ENCODE measurements at places on chromosomes 1 and 21.

DNA sequence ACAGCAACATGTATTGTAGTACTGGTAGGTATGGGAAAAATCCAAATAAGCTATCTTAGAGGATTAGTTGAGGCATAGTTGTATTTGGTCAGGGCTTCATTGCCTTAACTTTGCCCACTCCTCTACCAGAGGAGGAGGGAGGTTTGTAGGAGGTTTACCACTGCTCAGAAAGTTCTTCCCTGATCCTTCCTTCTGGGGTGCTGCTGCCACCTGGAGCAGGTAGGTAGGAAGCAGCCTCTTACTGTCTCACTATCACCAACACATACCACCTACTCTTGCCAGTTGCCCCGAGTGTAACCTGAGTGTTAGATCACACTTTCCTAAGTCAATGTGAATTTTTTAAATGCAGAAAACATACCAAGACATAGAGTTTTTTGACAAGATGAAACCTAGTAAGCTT lies 24.1 kb upstream of the ZSWIM5 start:
- DNase-seq: peak; percentile 37

DNA sequence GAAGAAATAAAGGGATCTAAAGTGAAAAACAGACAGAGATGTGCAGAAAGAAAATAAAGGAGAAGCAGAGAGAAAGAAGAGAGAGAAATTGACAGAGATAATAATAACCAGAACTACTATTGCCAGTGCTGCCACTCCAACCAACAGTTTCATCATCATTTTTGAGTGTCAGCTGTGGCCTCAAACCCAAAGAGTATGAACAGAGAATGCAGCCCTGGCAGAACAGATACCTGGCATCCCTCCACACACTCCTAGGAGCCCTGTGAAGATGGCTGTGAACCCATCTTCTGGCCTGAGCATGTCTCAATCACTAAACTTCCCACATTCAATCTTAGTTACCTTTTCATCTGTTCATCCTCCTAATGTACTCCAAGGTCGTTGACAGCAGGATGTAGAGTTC lies 385.8 kb upstream of the NFIA start:
- DNase-seq: no peak

GRCh38 chr1:38953433-38953860 lies 11.8 kb upstream of the RHBDL2 start:
- DNase-seq: no peak

DNA sequence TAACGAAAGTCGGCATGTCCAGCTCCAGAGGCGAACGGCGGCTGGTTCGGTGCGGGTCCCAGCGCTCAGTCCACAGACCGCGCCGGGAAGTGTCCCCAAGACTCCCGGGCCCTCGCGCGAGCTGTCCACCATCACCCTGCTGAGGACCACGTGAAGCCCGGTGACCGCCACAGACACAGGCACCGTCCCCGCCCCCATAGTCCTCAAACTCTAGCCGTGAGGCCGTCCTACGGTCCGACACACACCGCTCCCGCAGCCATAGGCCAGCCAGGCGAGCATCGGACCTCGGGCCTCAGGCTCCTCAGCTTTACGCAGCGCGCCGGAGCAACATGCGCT lies 535 bp downstream of the SETD4 start:
- DNase-seq: no peak

DNA sequence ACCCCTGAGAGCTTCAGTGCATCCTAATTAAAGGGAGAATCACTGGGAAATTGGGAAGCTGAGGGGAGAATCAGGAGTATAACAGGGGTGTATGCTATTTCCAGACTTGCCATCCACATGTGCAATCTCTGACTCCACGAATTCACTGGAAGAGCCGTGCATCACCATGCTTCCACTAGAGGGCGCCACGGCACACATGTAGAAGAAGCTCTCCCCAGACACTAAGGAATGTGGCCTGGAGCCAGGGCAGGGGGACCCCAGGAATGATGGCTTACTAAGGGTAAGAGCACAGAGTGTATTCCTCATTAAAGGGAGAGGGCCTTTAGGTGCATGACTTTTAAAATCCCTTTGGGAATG lies 81.5 kb downstream of the ABCA4 start:
- peak; percentile 38 for DNase-seq

- DNase-seq: peak; percentile 21
Observed at GRCh38 chr1:156641761-156642264, at the start of gene BCAN. Gene BCAN (plus strand): TSS chr1:156642117. CDS start chr1:156646055, 3,938 bp downstream.

DNA sequence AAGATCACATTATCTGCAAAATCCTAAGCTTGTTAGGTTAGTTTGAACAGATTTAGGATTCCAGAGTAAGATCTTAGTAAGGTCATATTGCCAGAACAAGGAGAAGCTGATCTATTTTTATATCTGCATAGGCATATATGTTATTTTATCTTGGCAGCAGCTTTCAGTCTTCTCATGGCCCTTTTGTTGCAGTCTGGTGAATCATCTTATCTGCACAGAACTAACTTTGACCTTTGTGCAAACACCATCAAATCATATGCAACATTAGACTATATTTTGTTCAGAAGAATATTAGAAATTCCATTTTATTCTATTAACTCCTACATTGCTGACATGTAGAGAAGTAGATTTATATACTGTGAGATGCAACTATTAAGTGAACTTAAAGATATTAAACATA lies 107.3 kb downstream of the CLEC20A start:
- DNase-seq: no peak

DNA sequence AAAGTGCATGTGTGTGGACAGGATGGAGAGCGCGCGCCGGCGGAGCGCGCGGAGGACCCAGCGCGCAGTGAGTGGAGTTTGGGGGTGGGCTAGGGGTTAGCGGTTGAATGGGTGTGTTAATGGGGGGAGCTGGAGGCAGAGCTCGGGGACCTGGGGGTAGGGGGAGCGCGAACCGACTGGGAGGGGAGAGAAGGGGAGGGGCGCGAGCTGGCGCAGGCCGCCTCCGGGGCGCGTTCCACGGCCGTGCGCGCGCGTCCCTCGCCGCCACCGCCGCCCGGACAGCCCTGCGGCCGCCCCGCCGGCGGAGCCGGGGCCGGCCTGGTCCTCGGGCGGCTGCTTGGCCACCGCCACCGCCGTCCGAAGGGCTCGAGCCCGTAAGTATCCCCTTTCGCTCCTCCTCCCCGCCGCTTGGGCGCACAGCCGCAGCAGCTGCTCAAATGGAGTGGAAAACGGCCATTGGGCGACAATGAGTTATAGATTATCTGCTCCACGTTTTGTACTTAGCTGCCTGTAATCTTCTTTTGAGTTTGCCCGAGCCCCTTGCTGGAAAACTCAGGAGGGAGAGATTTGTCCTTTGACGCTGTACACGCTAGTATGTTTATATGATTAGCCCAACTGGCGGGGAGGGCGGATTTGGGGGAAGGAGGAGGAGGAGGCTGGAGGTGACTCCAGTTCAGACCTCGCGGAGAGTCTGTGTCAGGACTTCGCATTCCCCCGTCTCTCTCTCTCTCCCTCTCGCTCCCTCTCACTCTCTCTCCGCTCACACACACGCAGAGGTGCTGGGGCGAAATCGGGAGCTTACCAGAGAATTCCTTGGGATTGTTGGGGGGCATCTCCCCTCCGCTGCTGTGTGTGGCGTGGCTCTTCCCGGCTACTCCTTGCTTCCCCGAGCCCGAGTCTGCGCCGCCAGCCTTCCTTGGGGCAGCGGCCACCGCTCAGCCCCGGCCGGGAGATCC lies at the start of gene ADGRL2:
ADGRL2 (plus strand) TSS at position 240 of the 956 bp plus-strand sequence. CDS start 36,051 bp downstream, outside the sequence.
- DNase-seq: no peak

DNA sequence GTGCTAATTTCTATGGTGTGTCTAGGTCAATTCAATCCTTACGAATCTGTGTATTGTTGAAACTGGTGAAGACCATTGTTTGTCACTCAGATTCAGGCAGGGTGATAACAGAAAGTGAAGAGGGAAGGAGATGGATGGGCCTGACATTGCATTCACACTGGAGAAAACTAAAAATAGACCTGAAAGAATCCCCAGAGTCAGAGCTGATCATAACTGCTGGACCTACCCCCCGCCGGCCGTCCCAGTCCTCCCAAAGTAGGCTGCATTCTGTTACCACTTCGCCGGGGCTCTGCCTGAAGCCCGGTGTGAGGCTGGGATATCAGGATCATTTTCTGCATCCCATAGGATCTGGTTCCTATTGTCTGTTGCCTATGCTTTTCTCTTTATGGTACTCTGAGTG lies 121.1 kb downstream of the NUF2 start:
- no peak for DNase-seq

DNA sequence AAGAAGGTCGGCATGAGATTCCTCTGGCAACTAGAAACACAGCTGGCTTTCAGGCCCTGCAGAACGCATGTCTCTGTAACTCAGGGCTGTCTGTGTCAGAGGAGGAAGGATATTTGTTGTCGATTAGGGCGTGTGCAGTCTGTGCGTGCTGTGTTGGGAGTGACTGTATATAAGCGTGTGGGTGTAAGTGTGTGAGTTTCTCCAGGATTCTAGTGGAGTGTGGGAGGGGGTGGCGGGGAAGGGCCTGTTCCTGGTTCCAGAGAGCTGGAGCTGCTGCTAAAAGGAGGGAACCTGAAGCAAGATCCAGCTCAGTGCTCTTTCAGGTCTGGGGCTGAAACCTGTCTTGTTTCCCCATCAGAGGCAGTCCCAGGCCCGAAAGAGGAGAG lies 74.3 kb downstream of the SLC16A1 start:
- DNase-seq: no peak

GRCh38 chr21:32207406-32207716 lies 71.5 kb downstream of the MIS18A start:
- no peak for DNase-seq

DNA sequence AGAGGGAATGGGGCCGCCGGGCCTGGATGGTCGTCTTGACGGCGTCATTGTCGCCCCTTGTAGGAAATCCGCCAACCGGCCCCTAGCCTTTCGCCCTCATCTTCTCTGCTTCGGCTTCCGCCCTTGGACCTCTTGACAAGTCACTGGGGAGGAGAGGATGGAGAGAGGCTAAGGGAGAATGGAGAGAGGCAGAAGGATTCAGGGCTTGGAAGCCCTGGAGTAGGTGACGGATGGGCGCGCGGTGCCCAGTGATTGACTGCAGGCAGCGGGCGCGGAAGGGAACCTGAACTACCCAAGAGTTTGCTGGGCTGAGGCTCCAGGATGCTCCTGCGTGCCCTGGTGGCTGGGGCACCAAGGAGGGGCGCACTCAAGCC lies 651 bp downstream of the PDE4B start:
- DNase-seq: no peak

GRCh38 chr1:245585252-245585959 lies 430.6 kb downstream of the KIF26B start:
- no peak for DNase-seq

DNA sequence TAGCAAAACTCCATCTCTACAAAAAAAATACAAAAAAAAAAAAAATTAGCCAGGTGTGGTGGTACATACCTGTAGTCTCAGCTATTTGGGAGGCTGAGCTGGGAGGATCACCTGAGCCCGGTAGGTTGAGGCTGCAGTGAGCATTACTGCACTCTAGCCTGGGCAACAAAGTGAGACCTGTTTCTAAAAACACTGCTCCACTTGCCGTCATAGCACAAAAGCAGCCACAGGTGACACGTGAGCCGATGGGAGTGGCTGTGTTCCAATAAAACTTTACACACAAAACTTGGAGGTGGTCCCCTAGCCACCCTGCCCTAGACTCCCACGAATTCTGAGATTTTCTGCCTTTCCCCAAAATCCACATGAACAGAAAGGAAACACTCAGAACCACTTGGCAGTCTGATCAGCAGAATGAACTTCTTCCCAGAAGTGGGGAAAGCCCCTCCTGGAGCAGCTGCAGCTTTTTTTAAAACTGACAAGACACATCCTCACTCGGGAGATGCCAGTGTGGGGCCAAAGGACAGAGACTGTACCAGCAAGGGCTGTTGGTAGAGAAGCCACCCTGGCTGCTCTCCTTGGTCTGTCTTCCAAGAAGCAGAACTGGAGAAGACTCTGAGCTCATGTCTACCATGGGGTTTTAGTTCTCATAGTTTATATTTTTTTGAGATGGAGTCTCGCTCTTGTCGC lies 23.3 kb downstream of the PLEKHM2 start:
- no peak for DNase-seq

DNA sequence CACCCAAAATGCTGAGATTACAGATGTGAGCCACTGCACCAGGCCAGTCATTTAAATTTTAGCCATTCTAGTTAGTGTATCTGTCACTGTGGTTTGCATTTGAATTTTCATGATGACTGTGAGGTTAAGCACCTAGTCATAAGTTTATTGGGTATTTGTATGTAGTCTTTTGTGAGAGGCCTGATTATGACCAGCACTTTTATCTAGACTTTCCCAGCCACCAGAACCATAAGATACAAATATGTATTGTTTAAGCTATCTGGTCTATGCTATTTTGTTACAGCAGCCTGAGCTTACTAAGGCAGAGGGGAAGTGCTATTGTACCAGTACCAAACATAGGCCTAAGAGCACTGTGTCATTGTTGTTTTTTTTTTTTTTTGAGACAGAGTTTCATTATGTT lies 19.9 kb upstream of the DNAJC6 start:
- DNase-seq: no peak

GRCh38 chr21:42565206-42565810 lies 51.7 kb downstream of the SLC37A1 start:
- no peak for DNase-seq

DNA sequence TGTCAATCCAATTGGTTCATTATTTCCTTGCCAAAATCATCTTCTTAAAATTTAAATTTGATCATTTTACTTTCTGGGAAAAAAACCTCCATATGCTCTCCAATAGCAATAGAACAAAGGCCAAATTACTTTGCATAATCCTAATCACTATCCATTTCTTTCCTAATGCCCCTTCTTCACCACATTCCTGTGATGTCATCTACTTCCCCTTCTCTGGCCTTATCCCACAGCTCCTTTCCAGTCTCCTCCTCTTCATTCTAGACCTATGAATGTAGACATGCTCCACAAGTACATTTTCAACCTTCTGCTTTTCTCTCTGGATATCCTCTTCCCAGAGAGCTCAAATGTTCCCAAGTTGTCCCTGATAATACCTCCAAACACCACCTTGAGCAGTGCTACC lies 216.6 kb downstream of the MRPL39 start:
- no peak for DNase-seq

GRCh38 chr1:208029381-208030287 lies 118.7 kb upstream of the CD34 start:
- no peak for DNase-seq

DNA sequence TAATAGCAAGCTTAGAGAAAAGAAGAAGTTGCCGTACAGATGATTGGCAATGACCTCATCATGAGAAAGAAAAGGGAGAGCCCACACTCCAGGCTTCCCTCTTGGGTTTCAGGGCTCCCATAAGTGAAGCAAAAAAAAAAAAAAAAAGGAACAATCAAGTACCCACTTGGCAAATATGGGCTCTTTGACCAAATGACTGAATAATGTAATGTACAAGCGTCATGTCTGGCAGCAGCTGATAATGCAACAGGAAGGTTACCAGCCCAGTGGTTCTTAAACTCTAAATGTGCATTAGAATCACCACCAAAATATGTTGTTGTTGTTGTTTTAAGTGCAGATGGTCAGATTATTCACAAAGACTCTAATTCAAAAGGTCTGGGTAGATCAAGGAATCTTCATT lies 13.5 kb downstream of the TNFSF4 start:
- no peak for DNase-seq
